ENCODE measurements at places on chromosomes 4 and X. TPM values are rescaled to one million over a fixed set of nuclear protein-coding genes. Genes with fewer than 3 reads are reported as not detected.

The CABS1 gene
- total RNA-seq, result not detected

The NR0B1 gene
- not detected for total RNA-seq

The GABRE gene
- total RNA-seq, result 54.0 TPM

The MSN gene
- total RNA-seq, result 177 TPM

The USP51 gene
- 2.1 TPM for total RNA-seq

The OFD1 gene
- 12.8 TPM for total RNA-seq

The RIBC1 gene
- 0.81 TPM for total RNA-seq

The ASB5 gene
- total RNA-seq, result 3.8 TPM

The GLRA3 gene
- not detected for total RNA-seq

The FGF13 gene
- total RNA-seq, result 1.2 TPM

The MTCP1 gene
- 41.4 TPM for total RNA-seq

DNA sequence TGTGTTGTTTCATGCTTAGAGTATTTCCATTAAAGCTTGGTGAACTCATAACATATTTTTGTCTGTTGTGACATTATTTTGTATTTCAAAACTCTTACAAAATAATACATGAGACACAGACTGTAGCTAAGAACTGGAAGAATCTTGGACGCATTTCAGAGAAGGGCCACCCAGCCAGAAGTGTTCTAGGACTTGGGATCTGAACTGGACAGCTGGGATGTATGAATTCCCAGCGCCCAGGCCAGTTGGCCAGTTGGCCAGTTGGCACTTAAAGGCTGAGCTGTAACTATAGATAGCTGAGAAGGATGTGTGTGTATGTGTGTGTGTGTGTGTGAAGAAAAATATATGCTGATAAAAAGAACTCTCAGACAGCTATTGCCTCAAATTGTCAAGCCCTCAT, 193.4 kb upstream of the GPR101 start:
- no peak for DNase-seq

DNA sequence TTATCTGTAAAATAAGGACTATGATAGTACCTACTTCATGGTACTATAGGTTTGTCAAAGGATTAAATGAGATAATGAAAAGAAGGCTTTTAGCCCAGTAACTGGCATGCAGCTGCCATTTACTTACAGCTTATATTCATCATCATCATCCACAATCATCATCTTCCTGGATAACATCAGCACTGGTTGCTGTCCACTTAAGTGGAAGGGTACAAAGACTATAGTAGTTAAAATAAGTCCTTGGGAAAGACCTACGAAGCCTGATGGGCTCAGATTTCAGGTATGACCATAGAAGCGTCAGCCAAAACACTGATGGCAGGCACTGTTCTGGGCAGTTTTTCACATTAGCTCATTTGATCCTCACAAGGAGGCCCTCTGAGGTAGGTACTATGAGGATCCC, 20.6 kb downstream of the CCDC149 start:
- DNase-seq, result no peak

GRCh38 chr4:168361365-168362024, 42.9 kb upstream of the DDX60 start:
- DNase-seq, result no peak

GRCh38 chrX:37332055-37332454, 17.1 kb upstream of the PRRG1 start:
- no peak for DNase-seq

GRCh38 chrX:154403858-154404257, 5.2 kb downstream of the DNASE1L1 start:
- no peak for DNase-seq

DNA sequence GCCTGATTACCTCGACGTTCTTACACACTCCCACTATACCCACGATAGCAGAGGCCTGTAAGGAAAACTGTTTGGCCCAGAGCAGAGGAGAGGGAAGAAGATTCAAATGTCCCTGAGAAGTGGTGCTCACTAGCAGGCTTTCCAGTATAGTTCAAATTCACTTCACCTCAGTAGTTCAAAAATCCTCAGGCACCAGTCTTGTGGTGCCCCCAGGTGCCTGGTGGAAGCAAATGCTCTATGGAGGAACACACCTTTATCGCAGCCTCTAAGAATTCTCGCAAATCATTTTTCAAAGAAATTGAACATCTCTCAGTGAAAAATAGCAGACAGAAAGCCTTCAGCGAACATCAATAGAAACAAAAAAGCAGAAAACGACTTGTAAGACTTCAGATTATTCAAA, 12.2 kb upstream of the MTMR1 start:
- DNase-seq, result no peak

DNA sequence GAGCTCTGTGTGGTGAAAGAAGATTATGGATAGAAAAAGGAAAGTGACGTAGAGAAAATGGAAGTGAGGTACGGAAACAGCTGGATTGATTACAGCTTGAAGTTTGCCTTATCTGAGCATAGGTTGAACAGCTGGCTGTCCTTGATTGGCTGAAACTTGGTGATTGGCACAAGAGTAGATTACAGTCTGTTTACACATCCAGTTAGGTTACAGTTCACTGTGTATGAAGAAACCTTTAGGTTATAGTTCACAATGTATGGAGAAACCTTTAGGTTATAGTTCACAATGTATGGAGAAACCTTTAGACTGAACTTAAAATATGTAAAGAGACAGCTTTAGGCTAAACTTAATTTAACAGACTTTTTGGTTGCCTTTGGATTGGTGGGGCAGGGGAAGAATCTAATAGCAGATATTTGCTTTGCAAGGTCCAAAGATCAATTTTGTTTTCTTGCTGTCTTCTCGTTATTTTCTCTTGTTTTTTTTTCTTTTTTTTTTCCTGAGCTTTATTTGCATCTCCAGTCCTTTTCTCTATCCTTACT, 15.6 kb upstream of the ART3 start:
- DNase-seq, result no peak

- peak; percentile 59 for DNase-seq
Measured at GRCh38 chr4:6206771-6207290, 6.5 kb upstream of the JAKMIP1 start.

DNA sequence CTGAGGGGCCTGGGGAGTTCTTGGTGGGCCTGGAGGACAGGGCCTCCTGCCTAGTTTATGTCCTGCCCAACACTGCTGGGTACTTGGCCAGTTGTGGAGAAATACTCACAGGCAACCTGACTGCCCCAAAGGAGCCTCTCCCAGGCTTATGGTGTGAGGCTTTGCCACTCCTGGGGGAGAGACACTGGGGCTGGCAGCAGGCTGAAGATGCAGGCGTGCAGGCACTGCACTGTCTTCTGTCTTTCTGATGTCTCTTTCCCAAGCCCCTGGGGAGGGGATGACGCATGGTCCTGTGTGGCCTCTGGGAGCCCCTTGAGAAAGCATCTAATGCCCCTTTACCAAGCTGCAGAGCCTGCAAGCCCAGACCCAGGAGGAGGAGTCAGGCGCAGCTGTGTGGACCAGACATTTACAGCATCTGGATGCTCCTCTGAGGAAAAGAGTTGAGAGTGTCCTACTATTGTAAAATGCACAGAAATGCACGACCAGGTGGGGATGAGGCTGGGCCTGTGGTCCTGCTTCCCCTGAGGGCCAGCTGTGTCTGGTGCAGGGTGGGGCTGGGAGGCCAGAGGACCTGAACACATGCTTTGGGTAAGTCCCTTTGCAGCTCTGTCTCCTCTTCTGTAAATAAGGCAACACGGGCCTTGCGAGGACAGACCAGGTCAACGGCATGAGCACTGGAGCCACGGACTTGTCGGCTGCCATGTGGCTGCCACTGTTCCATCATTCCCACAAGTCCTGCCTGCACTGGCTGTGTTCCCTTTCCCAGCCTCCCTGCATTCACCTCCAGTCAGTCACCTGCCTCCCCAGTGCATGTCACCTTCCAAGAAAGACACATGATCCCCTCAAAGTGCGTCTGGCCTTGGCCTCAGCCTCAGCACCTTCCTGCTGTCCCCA, 8.4 kb downstream of the TMEM271 start:
- peak; percentile 54 for DNase-seq

GRCh38 chr4:22202246-22202974, 253.8 kb upstream of the KCNIP4 start:
- DNase-seq, result no peak

DNA sequence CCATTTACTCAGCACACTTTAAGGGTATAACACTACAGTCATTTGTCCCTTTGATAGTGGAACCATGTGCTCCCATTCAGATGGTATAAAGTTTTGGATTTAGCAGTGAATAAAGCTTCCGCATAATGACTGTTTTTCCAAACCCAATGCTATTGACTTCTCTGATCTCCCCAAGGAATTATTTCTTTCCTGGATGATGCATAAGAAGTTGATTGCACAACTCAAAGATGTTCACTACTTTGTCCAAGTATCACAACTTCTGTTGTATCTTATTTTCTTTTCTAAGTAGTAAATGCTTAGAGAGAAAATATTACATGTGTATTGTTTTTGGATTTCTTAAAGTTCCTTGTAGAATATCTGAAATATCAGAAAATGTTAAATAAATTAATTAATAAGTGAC, 300.2 kb downstream of the GPM6A start:
- no peak for DNase-seq

- no peak for DNase-seq
Measured at GRCh38 chrX:109886122-109886761, 116.7 kb upstream of the TMEM164 start.

GRCh38 chrX:46849933-46850332, 13.1 kb downstream of the RP2 start:
- DNase-seq, result no peak

DNA sequence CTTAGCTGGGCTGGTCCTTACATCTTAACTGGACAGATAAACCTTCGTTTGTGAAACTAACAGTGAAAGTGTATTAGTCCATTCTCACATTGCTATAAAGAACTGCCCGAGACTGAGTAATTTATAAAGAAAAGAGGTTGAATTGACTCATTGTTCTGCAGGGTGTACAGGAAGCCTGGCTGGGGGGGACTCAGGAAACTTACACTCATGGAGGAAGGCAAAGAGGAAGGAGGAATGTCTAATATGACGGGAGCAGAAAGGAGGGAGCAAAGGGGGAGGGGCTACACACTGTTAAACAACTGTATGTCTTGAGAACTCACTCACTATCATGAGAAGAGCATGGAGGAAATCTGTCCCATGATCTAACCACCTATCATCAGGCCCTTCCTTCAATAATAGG, 1566.5 kb upstream of the PCDH7 start:
- no peak for DNase-seq

DNA sequence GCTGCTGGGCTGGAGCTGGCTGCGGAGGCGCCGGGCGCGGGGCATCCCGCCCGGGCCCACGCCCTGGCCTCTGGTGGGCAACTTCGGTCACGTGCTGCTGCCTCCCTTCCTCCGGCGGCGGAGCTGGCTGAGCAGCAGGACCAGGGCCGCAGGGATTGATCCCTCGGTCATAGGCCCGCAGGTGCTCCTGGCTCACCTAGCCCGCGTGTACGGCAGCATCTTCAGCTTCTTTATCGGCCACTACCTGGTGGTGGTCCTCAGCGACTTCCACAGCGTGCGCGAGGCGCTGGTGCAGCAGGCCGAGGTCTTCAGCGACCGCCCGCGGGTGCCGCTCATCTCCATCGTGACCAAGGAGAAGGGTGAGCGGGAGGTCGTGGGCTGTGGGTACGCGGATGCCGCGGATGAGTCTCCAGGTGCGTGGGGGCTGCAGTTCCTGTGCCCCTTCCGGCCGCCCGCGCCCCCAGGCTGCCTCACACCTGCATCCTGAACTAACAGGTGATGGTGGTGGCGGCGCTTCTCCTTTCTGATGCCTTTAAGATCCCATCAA, 499 bp downstream of the CYP2U1 start:
- DNase-seq, result no peak

DNA sequence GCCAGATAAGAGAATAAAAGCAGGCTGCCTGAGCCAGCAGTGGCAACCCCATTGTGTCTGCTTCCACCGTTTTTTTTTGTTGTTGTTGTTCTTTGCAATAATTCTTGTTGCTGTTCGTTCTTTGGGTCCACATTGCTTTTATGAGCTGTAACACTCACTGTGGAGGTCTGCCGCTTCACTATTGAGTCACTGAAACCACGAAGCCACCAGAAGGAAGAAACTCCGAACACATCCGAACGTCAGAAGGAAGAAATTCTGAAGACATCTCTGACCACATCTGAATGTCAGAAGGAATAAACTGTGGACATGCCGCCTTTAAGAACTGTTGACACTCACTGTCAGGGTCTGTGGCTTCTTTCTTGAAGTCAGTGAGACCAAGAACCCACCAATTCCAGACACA, 110.5 kb downstream of the PCDH18 start:
- no peak for DNase-seq

DNA sequence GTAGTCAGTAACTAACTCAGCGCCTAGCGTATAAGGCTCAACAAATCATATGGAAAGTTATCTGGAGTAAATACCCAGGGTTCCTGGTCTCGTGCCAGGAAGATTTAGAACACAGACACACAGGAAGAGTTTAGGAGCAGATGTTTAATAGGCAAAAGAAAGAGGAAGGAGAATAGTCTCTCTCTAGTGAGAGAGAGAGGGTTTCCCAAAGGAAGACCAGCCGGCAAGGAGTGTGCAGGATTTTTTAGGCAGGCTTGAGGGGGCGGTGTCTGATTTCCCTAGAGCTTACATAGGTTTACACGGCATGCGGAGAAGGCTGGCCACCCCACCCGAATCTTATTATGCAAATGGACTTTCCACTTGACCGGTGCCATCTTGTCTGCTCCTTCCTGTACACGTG, 284.0 kb upstream of the FRG1 start:
- no peak for DNase-seq

DNA sequence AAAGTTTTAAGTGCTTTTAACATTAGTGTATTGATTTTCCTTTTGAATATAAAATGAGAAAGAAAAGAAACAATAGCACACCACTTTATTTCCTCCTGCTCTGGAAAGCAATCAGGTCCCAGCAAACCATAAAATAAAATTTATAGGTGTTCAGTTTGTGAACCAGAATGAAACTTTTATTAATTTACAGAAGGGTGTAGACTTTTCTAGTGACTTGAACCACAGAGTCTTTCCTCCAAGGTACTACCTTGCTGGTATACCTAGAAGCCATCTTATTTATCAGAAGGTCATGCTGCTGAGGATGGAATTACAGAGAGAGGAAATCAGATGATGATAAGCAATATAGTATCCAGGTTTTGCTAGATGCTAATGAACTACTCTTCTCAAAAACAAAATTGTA, 27.6 kb upstream of the RPS6KA3 start:
- DNase-seq, result no peak

DNA sequence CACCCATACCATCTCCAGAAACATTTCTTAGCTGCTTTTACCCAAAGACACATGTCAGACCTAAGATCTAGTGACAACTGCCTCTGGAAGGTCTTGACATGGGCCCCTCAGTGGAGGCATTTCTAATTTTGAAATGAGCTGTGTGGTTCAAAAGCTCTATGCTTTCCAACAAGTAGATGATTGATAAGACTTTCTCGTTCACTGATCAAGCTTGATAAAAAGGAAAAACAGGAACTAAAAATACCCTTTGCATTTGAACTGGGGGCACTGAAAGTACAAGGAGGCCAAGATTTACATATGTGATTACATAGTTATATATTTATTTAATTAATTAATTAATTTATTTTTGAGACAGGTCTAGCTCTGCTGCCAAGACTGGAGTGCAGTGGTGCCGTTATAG, 61.3 kb upstream of the SCOC start:
- DNase-seq, result no peak
